Caki2 (cell line): ENCODE measurements at places on chromosomes 7 and 10.

DNA sequence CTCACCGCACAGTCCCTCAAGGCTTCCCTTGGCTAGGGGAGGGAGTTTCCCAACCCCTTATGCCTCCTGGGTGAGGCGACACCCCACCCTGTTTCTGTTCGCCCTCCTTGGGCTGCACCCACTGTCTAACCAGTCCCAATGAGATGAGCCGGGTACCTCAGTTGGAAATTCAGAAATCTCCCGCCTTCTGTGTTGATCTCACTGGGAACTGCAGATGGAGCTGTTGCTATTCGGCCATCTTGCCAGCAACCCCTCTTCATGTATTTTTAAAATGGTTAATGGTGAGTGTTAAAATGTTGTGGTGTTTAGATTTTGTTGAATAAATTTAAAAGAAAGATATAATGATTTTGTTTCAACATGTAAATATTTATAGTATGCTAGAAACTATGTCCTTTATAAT lies 22.0 kb downstream of the UMAD1 start:
- DNase-seq: no peak

DNA sequence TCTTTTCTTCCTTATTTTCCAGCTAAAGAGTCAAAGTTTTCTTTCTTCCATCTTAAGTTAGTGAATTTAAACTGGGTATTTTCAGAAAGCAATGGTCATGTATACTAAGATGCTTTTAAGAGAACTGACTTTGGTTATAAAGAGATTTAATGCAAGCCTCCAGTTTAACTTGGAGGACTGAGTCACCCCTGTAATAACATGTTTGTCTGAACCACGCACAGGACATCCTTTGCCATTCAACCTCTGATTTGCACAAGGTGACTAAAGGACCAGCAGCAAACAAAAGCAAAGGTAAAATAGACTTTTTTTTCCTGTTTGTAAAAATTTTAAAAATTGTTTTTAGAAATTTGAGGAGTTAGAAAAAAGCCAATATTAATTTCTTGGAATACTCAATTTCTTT lies 2.9 kb downstream of the HYAL4 start:
- no peak for DNase-seq

DNA sequence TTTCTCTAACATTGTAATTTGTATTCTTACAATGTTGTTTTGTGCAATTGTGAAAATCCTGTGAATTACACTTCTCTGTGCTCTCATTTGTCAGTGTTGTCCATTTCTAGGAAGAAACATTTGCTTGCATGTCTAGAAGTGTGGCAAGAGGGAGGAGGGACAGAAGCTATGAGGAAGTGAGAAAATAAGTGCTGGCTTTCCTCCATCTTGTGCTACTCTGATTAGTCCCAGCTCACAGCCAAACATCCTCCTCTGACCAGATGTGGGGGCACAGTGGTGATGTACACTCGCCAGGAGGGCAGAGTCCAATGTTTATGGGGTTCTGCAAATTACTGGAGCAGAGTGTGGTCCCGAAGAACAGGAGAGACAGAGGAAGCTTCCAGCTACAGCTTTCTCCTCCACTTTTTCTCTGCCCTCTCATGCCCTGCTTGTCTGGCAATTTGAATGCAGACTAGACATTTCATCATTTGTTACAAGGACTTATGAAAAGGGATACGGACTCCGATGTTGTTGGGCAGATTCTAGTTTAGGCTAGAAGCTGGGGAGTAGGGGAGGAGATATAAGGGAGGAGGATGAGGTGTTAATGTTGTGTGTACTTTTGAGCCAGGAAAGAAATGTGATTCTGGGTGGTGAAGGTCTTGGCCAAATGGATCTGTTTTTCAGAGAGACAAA lies 131.0 kb upstream of the C1GALT1 start:
- no peak for DNase-seq

- DNase-seq: no peak
Observed at GRCh38 chr7:72152161-72153131, 259.7 kb downstream of the CALN1 start.

DNA sequence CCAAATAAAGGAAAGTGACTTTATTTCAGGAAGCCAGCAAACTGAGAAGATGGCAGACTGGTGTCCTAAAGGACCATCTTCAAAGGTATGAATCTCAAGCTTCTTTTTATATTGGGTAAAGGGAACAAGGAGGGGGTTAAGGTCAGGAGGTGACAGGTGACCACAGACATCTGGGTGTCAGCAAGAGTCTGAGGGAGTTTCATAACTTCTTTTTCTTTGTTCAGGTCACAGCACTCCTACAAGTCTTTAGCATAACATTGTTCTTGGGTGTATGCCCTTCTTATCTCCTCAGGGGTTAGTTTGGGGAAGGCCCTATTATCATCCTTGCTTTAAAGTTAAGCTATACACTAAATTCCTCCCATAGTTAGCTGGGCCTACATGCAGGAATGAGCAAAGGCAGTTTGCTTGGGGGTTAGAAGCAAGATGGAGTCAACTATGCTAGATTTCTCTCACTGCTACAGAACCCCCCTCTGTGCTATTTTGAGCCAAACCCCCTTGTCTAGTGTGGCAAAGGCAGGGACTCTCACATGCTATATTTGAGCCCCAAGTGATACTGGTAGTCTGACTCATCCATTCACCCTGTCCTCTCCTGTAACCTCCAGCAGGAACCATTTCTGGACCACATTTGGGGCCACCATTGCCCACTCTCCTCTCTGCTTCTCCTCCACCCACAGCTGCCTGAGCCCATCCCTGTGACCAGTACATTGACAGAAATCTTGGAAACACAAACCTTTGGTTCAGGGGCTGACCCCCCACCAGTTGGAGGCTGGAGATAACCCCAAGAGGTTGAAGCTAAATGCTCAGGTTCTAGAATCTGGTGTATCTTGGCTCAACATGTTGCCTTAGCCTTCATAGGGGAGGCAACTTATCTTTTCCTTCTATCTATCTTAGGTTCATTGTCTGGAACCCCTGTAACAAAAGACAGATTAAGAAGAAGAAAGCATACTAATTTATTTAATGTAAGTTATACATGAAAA lies 55.5 kb upstream of the LRGUK start:
- DNase-seq: no peak

DNA sequence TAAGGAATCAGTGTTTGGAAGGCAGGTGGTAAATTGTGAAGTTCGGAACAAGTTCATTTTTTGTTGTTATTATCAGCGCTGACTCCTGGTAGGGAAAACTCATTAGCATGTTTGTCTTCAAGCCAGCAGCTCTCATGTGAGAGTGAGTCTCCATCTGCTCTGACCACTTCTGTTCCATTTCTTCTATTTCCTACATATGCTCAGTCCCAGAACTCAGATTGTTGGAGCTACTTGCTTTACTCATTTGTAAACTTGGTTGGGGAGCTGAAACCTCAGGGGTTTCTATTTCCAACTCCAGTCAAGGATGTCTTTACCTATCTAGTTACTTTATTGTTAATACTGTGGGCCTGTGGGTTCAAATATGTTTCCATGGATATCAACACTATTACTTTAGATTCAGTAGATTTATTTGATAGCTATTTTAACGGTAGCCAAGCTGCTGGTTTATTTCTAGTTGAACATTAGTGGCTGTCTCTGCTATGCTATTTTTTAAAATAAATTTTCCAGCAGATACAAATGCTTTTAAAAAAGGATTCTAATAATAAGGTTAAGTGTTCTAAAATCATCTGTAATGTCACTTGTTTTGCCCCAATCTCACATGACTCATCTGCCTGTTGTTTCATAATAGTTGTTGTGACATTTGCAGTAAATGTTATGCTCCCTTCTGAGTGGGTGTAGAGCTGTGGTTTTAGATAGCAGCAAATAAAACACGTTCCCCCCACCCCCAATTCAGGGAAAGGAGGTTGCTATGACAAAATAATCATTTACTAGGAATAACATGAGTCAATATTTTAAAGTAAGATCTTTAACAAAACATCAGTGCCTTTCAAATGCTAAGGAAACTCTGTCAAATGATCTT lies 143.3 kb downstream of the HDAC9 start:
- DNase-seq: no peak

- no peak for DNase-seq
Observed at GRCh38 chr10:95267251-95267650, 23.6 kb downstream of the PDLIM1 start.

GRCh38 chr7:16647435-16647960 lies 1.5 kb downstream of the BZW2 start:
- DNase-seq: no peak

GRCh38 chr7:130894146-130894908 lies 160.3 kb upstream of the KLF14 start:
- peak; percentile 84 for DNase-seq

DNA sequence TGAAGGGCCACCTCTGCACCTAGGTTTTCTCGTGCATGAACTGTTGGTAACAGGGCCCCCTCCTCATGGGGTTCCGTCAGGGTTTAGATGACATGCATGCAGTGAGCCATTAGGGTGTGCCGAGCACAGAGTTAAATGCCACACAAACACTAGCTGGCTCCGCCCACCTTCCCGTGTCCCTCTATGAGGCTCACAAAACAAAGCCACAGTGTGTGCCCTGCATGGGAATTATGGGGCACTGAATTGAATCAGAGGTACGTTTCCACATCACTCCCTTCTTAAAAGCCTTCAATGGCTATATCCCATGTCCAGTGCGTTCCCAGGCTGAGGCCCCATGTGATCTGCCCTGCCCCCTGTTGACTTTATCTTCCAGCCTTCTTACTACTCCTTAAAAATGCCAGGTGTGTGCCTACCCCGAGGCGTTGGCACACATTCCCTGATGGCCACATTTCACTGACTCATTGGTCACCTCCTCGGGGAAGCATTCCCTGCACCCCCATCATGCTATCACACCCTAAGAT lies 35.7 kb downstream of the GSDME start:
- DNase-seq: no peak

DNA sequence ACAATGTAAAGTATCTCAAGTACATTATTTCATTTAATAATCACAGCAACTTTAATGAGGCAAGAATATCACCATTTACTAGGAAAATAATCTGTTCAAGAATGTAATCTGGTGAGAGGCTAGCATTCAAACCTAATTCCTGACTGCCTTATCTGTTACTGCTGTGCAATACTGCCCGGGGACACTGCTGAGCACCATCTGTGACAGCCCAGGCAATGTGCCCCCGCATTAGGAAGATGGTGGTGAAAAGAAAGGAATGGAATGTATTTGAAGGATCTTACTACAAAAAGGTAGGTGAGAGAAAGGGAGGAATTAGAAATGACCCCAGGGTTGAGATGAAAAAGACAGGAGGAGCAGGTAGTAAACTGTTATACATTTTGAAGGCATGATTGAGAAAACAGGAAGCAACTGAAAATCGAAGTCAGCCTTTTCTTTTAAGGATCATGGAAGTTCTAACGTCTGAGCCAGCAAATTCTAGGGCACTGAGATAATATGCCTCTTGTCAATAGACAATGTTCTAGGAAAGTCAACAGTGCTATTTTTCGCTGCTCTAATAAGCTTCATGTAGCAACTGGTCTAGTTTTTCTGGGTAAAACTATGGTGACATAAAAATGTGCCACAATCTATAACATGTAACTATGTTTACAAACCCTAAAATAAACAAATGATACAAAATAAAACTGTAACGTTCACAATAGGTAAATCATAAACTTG lies 90.4 kb downstream of the ETV1 start:
- no peak for DNase-seq

DNA sequence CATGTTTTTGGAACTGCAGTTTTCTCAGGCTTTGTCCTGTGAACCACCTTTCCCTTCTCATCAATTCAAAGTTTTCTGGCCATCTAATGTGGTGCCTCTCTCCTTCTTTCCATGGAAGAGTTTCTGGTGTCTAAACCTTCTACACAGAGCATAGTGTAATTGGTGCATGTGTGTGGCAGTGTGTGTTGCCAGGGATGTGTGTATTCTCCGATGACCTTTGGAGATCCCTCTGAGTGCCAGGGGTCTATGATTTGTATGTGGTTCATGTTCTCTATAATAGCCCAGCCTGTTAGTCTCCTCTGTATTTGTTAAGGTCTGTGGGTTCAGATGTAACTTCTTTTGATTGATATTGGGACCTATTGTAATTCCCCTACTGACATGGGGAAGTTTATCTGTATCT lies 1.5 kb downstream of the TAS2R60 start:
- DNase-seq: no peak

GRCh38 chr10:100614429-100615095 lies 78.8 kb downstream of the HIF1AN start:
- DNase-seq: no peak

DNA sequence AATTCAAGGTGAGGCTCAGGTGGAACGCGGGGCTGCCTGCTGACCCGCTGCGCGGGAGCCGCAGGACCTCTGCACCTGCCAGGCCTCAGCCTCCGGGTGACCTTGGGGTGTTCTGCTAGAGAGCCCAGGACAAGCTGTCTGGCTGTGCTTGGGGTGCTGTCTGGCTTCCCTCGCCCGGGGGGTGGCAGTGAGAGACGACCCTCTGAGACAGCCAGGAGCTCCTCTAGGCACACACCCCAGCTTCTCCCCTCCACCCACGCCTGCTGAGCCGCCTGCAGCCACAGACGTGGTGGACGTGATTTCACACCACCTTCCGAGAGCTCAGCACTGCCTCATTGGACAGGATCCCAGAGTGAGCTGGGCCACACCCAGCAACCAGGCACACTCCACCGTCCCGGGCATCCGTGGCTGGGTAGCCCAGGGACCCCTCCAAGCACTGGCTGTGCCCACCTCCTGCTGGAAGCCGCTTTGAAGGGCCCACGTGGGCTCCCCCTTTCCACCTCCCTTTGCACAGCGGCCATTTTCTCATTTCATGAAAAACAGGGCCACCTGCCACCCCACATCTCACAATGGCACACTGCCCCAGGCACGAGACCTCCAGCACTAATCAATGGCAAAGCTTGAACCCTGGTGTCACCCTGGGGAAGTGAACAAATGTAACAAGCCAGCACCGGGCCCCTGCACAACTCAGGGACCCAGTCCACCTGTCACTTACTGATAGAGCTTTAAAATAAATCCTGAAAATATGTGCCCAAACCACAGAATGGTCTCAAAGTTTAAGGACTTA lies 35.0 kb downstream of the ZFAND2A start:
- DNase-seq: no peak

DNA sequence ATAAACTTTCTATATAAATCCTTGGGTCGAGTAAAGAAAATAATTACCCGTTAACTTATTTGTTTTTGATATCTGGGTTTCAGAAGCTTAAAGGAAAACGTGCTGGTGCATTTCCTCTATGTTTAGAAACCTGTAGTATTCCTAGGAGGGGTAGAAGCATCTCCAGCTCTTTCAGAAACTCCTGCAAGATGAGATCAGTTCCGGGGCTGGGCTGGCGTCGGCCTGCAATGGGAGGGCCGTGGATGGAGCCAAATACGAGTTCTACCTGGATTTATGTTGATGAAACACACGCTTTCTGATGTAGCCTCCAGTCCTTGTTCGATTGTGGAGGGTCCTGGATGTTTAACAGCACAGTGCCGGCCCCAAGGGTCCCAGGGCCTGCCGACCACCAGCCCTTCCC lies 35.8 kb upstream of the DIP2C start:
- DNase-seq: no peak

GRCh38 chr7:83271212-83272099 lies 108.8 kb upstream of the PCLO start:
- DNase-seq: peak; percentile 22

- no peak for DNase-seq
Observed at GRCh38 chr7:158550394-158550700, 37.3 kb downstream of the PTPRN2 start.

- no peak for DNase-seq
Observed at GRCh38 chr7:7569615-7570014, 2.9 kb downstream of the MIOS start.
